ENCODE measurements at places on chromosomes 5 and 9.

GRCh38 chr9:104961238-104961637 is 33.3 kb upstream of the ABCA1 start:
- no peak for DNase-seq

DNA sequence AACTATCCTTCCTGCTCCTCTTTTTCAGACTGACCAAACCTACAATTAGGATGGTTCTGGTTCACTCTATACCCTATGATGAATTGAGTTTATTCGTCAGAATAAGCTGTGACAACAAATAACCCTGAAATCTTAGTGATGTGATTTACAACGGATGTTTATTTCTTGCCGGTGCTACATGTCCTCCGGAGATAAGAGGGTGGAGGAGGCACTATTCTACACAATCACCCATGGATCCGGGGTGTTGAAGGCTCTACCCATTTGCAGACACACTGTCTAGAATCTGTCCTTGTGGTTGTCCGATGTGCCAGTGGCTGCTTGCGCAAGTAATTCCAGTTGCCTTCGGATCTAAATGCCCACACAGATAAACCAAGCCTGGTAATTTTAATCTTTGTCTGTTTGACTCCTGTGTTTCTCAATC is 44.7 kb downstream of the CDC14B start:
- DNase-seq: no peak

GRCh38 chr9:109963079-109963478 is 183.1 kb downstream of the PALM2AKAP2 start:
- DNase-seq: no peak

DNA sequence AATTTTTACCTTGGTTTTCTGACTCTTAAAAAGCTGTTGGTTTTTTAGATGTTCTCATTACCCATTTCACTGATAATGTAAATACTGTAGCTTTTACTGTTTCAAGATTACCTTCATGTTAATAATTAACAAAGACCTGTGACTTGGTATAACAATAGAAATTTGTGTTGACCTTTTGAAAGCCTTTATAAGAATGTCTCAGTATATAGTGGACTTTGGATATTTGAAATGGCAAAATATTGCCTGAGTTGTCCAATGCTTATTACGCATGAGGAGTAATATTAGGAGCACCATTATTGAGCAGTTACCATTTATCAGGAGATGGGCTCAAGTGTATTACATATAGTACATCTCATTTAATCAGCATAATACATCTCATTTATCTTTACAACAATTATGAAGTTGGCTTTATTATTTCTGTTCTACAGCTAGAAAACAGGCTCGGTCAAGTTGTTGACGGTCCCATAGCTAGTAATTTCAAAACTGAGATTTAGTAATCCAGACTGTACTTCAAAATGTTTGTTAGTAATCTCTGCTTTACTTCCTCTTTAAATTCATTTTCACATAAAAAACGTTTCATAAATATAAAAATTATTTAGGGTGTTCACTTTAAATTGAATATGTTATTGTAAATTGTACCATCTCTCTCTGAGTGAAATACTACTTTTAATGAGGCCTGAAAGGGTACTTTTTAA is 50.7 kb upstream of the FKTN start:
- no peak for DNase-seq

GRCh38 chr5:106873568-106873967 is 797.2 kb downstream of the EFNA5 start:
- DNase-seq: no peak

DNA sequence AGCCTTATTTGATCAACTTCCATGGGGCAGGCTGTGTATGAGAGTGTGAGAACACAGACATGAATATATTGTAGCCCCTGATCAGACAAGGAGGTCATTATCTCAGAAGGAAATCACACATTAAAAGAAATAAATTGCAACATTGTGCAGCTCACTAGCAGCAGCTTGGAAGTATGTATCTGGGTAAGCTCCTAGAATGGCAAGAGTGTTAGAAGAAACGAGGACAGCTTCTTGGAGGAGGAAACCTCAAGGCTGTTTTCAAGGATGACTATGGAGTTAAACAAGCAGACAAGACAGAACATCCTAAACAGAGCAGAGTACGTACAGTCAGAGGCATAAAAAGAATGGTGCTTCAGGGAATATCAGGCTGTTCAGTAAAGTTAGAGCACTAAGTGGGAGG is 511.0 kb downstream of the SLCO4C1 start:
- DNase-seq: no peak

DNA sequence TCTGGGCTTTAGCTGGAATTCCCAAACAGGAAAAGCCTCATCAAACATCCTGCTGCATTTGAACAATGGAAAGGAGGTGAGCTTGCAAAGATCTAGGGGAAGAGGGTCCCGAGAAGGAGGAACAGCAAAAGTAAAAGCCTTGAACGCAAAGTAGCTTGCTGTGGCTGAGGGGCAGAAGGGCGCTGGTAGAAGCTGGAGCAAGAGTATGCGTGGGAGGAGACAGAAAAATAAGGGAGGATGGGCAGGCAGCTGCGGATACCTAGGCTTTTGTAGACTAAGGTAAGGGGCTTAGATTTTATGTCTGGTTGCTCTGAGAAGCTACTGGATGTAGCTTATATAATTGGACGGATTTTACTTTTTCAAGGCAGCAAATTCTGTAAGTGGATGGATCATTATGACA is 21.9 kb upstream of the TGFBR1 start:
- no peak for DNase-seq

DNA sequence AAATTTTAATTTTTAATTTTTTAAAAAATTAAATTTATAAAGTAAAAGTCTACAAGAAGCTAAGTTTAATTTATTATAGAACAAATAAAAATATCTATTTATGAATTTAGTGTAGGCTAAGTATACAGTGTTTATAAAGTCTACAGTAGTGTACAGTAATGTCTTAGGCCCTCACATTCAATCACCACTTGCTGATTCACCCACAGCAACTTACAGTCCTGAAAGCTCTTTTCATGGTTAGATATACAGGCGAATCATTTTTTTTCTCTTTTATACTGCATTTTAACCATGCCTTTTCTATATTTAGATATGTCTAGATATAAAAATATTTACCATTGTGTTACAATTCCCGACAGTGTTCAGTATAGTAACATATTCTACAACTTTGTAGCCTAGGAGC is 55.9 kb downstream of the PCSK1 start:
- DNase-seq: no peak

DNA sequence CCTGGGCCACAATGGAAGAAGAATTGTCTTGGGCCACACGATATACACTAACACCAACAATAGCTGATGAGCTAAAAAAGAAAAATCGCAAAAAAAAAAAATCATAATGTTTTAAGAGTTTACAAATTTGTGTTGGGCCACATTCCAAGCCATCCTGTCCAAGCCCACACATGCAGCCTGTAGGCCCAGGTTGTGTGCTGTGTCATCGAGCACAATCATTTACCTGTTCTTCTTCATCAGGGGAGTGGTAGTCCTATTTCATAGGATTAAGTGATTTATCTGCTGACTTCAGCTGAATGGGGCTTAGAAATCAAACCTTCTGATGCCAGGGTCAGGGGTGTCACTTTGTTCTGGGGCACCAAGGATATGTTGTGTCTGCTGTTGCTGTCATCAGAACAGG is 44.6 kb upstream of the ELL2 start:
- DNase-seq: no peak

- DNase-seq: no peak
These were observed 128.6 kb downstream of the IRX2 start for GRCh38 chr5:2622866-2623265.

GRCh38 chr5:60092671-60093422 is 199.3 kb upstream of the PDE4D start:
- DNase-seq: no peak

DNA sequence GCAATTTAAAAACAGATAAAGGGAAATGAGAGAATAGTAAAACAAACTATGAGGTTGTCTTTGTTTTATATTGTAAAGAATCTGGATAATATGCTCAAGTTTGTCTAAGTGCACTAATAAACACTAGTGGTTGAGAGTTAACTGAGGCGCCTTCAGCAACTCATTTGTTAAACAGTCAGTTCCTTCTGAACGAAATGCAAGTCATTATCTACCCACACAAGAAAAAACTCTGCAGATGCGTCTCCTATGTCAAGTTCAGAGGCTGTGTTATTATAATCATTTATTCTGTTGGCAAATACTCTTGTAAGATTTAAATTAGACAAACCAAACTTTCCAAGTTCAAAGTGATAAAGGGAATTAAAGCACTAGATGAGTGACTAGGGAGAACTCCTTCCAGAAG is 20.3 kb upstream of the PCA3 start:
- DNase-seq: no peak
